Body of pancreas (tissue), 4 donors: ENCODE measurements at places on chromosomes 11 and 22. TPM values are rescaled to one million over a fixed set of nuclear protein-coding genes. Genes with fewer than 3 reads are reported as not detected.
A peak's percentile ranks its signal among the peaks of the same experiment; 100 is the strongest.

The C11orf65 gene
- total RNA-seq, result 1.3 TPM

The OR4D5 gene
- total RNA-seq, result 6.6 TPM

The CTTN gene
- total RNA-seq, result 126 TPM

The RAB36 gene
- 3.1 TPM for total RNA-seq

The OR8G1 gene
- total RNA-seq, result not detected

DNA sequence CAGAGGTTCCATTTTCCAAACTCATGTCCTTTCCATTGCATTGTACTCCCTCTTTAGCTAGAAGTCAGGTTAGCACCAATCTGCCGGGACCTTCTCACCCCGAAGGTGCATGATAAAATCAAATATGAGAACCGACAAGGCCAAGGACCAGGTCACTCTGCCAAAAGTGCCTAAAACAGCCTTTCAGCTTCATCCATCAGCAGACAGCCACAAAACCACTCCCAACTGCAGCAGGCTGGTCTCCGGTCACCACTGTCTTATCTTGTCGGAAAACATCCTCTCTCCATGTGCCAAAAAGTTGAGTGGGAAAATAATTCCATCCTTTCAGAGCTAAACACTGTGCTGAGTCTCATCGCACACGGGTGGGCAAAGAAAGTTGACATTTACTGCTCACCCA is 1.4 kb downstream of the PI4KA start:
- no peaks in the 10 kb centered on the region for H3K27me3 ChIP-seq
- no peak overlapping the region for H3K27ac ChIP-seq
- no peak overlapping the region for H3K4me3 ChIP-seq

GRCh38 chr11:61737131-61737530 is 15.3 kb upstream of the MYRF start:
- DNase-seq, result no peak
- H3K27me3 ChIP-seq, result no peaks in the 10 kb centered on the region
- no peak overlapping the region for H3K27ac ChIP-seq
- H3K4me3 ChIP-seq, result no peak overlapping the region
- peaks cover 5% of the 10 kb centered on the region for H3K4me1 ChIP-seq

DNA sequence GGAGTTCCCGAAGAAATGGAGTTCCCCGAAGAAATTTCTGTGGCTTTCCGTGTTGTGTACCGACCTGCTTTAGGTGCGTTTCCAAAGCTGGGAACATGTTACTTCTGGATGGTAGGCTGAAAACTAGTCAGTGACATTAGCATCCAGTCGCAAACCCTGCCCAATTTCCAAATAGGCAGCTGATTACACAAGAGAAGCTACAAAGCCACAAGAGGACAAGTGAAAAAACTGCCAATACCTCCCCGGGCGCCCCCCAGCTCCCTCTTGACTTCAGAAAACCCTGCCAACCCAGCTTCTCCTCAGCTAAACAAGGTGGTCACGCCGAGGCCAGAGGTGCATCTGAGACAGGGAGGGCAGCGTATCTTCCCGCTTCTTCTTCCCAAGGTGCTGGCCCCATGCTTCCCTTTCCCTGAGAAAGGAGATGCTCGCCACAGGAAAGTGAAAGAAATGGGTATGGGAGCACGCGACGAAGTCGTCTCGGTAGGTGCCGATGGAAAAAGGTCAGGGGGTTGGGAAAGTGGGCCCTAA is 551 bp downstream of the AGBL2 start:
- no peak overlapping the region for H3K27ac ChIP-seq
- peaks cover 18% of the 10 kb centered on the region for H3K36me3 ChIP-seq
- H3K4me1 ChIP-seq, result peaks cover 5% of the 10 kb centered on the region

DNA sequence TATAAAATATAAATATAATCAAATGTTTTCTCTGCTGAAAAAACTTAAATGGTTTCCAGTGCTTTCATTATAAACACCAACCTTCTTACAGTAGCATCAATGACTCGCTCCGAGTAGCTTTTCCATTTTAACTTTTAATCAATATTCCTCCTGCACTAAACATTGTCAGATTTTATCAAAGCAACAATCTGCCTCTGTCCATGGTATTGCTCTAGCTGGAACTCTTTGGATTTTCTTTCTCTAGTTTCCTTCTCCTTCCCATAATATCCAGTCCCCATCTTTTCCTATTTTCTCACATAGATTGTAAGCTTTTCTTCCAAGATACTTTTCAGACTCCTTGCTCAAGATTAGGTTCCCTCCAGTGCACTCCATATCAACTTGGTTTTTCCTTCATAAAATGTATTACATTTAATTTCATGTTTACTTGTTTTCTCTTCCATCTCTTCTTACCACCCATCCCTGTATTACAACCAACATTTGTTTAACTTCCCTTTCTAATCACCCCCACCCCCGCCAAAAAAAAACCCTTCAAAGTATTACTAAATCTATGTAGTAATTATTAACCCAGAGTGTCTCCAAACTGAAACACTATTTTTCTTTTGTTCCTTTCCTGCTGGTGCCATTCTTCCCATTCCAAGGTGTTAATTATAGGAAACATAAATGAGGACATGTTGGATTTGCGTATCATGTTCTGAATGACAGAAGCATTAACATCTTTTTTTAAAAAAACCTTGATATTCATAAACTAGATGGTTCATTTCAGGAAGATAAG is 716.5 kb downstream of the NELL1 start:
- H3K27ac ChIP-seq, result no peak overlapping the region
- H3K4me1 ChIP-seq, result no peaks in the 10 kb centered on the region
- H3K27me3 ChIP-seq, result no peaks in the 10 kb centered on the region
- H3K36me3 ChIP-seq, result no peaks in the 10 kb centered on the region
- no peak overlapping the region for H3K4me3 ChIP-seq
- DNase-seq, result no peak

- no peaks in the 10 kb centered on the region for H3K4me1 ChIP-seq
- H3K4me3 ChIP-seq, result no peak overlapping the region
- no peak for DNase-seq
Measured at GRCh38 chr22:37267135-37267587, 15.1 kb upstream of the CYTH4 start.

DNA sequence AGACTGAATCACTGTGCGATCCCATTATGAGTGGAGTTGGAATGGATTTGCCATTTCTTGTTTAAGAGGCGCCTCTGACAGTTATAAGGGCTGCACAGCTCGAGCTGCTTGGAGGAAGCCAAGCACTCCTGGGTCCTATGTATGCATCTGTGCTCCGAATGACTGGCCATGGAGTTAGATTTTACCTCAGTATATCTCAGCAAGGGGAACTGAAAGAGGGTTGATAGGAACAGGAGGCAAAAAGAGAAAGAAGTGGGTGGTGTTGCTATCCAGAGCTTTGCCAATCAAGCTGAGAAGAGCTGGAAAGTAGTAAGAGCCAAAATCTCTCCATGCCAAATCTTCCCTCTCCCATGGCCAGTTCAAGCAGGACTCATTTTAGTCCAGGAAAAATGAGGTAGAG is 632.0 kb upstream of the KIRREL3 start:
- no peaks in the 10 kb centered on the region for H3K36me3 ChIP-seq
- peaks cover 5% of the 10 kb centered on the region for H3K4me1 ChIP-seq
- H3K27me3 ChIP-seq, result no peaks in the 10 kb centered on the region
- no peak overlapping the region for H3K4me3 ChIP-seq
- H3K27ac ChIP-seq, result no peak overlapping the region

DNA sequence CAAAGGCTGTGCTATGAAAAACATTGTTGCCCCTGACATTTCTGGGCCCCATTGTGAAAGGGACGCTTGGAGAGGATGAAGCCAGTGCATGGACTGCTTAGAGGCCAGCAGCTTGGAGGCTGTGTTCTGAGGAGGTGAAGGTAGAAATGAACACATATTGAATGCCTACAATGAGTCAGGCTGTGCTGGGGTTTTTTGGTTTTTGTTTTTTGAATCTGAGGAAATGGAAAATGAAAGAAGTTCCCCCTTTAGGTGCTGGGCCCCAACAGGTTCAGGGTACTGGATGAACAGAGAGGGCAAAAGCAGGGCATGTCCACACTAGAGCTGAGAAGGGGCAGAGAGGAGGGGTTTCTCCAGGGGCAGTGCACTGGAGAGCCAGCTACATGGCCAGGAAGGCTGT is 166.1 kb upstream of the API5 start:
- DNase-seq, result no peak
- H3K27ac ChIP-seq, result no peak overlapping the region
- H3K4me1 ChIP-seq, result no peaks in the 10 kb centered on the region
- H3K4me3 ChIP-seq, result no peak overlapping the region
- H3K36me3 ChIP-seq, result no peaks in the 10 kb centered on the region

DNA sequence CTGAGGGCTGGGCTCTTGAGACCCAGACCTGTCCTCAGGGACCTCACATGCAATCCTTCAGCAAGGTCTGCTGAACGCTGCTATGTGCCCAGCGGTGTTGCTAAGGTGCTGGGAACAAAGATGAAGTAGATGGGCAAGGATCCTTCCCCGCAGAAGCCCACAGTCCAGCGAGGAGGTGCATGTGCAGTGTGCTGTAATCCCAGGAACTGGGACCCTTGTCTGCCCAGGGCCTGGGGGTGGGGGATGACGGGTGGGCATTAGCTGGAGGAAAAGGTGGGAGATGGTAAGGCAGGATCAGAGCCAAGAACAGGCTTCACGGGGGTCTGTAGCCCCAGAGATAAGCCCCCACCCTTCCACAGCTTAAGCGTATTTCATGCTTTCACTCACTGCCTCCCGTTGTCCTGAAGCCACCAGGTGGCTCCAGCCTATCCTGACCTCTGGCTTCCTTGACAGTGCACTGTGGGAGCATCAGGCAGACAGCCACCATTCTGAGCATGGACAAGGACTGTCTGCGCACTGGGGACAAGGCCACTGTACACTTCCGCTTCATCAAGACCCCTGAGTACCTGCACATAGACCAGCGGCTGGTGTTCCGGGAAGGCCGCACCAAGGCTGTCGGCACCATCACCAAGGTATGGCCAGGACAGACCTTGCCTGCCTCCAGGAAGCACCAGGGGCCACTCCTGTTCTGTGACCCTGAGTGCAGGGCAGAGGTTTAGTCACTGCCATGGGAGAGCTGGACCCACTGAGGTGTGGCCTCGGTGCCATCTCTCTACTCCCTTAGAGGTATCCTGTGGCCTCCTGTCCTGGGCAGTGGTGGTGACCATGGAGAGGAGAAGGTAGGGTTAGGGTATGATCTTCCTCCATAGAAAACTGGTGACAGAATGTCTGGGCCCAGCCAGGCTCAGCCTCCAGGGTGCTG is 22.0 kb downstream of the GTPBP1 start:
- no peak overlapping the region for H3K4me3 ChIP-seq
- H3K4me1 ChIP-seq, result peaks cover 20% of the 10 kb centered on the region
- H3K27me3 ChIP-seq, result no peaks in the 10 kb centered on the region
- no peak overlapping the region for H3K27ac ChIP-seq

- H3K36me3 ChIP-seq, result no peaks in the 10 kb centered on the region
- peaks cover 32% of the 10 kb centered on the region for H3K4me1 ChIP-seq
Measured at GRCh38 chr22:31635638-31636306, 26.2 kb downstream of the PISD start.

DNA sequence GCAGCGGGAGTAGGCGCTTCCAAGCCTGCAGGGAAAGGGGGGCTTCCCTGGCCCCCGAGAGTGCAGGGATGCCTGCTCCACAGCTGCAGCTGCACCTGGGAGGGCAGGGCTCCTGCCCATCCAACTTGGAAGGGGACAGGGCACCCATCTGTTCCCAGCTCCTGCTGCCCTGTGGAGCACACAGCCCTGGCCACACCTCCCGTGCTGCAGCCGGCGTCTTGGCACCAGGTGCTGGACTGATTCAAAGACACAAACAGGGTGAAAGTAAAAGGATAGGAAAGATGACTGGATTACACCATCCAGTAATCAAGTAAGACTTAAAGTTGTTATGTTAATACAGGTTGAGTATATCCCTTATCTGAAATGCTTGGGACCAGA is 14.8 kb downstream of the NPAT start:
- no peak overlapping the region for H3K4me3 ChIP-seq
- no peaks in the 10 kb centered on the region for H3K36me3 ChIP-seq
- no peaks in the 10 kb centered on the region for H3K4me1 ChIP-seq
- DNase-seq, result no peak
- no peaks in the 10 kb centered on the region for H3K27me3 ChIP-seq

DNA sequence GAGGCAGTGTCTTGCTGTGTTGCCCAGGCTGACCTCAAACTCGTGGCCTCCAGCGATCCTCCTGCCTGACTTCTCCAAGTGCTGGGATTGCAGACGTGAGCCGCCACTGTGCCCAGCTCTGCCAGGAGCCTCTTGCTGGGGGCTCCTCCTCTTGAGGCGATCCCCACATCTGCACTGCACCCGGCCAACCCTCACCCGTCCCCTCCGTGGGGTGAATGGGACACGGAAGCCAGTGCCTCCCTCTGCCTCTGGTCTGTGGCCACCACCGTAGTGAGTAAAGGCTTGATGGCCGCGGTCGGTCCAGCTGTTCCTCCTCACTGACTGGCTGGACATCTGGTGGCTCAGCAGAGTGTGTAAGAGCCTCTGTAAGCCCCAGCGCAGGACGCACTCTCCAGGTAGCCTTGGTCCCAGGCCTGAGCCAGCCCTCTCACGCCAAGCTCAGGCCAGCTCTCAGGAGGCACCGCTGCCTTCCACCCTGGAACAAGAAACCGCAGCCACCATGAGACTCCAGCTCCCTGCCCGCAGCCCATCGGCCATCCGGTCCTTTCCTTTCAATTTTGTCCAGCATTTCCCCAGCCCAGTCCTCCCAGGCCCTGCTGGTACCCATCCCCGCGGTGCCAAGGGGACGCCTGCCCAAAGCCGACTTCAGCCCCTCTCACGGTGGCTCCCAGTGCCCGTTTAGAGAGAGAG is 100.3 kb downstream of the BRD1 start:
- no peaks in the 10 kb centered on the region for H3K36me3 ChIP-seq
- no peak overlapping the region for H3K4me3 ChIP-seq

GRCh38 chr11:34243600-34244464 is 114.0 kb downstream of the ABTB2 start:
- H3K27me3 ChIP-seq, result no peaks in the 10 kb centered on the region
- DNase-seq, result peak; percentile 67
- peak overlapping the region; percentile 58 for H3K27ac ChIP-seq
- peaks cover 26% of the 10 kb centered on the region for H3K4me1 ChIP-seq
- H3K36me3 ChIP-seq, result no peaks in the 10 kb centered on the region
- no peak overlapping the region for H3K4me3 ChIP-seq

- no peak for DNase-seq
- H3K4me3 ChIP-seq, result no peak overlapping the region
- no peak overlapping the region for H3K27ac ChIP-seq
Measured at GRCh38 chr22:49997932-49998717, 14.4 kb downstream of the IL17REL start.

- peaks cover 17% of the 10 kb centered on the region for H3K4me1 ChIP-seq
- H3K36me3 ChIP-seq, result no peaks in the 10 kb centered on the region
- H3K27ac ChIP-seq, result no peak overlapping the region
Measured at GRCh38 chr11:62398011-62398994, 20.5 kb upstream of the SCGB1A1 start.

- no peaks in the 10 kb centered on the region for H3K4me1 ChIP-seq
- no peak overlapping the region for H3K4me3 ChIP-seq
- H3K36me3 ChIP-seq, result no peaks in the 10 kb centered on the region
- no peak overlapping the region for H3K27ac ChIP-seq
- no peaks in the 10 kb centered on the region for H3K27me3 ChIP-seq
Measured at GRCh38 chr22:34354071-34354817, 434.0 kb upstream of the LARGE1 start.

- no peak overlapping the region for H3K27ac ChIP-seq
- H3K36me3 ChIP-seq, result no peaks in the 10 kb centered on the region
- H3K4me3 ChIP-seq, result no peak overlapping the region
- no peaks in the 10 kb centered on the region for H3K27me3 ChIP-seq
Measured at GRCh38 chr11:19727246-19727645, 14.6 kb downstream of the NAV2 start.

GRCh38 chr11:57786436-57786835 is 24.8 kb downstream of the CTNND1 start:
- no peaks in the 10 kb centered on the region for H3K36me3 ChIP-seq
- no peak overlapping the region for H3K4me3 ChIP-seq
- H3K4me1 ChIP-seq, result peaks cover 80% of the 10 kb centered on the region
- DNase-seq, result no peak

- H3K4me1 ChIP-seq, result no peaks in the 10 kb centered on the region
- H3K27ac ChIP-seq, result no peak overlapping the region
- no peak overlapping the region for H3K4me3 ChIP-seq
- no peak for DNase-seq
- H3K36me3 ChIP-seq, result peaks cover 14% of the 10 kb centered on the region
Measured at GRCh38 chr11:120467627-120468026, 43.9 kb upstream of the GRIK4 start.
